Left renal pelvis (tissue), 4 donors: ENCODE measurements at places on chromosomes 3 and 15.

DNA sequence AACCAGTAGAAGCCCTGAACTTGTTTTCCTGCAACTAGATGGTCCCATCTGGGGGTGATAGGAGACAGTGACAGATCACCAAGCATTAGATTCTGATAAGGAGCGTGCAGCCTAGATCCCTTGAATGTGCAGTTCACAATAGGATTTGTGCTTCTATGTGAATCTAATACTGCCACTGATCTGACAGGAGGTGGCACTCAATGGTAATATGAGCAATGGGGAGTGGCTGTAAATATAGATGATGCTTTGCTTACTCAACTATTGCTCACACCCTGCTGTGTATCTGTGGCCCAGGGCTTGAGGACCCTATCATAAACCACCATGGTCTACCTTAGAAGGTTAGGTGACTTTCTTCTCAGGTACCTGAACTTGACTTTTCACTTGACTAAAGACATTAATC, 417.1 kb upstream of the ARHGEF26 start:
- no peak for DNase-seq

DNA sequence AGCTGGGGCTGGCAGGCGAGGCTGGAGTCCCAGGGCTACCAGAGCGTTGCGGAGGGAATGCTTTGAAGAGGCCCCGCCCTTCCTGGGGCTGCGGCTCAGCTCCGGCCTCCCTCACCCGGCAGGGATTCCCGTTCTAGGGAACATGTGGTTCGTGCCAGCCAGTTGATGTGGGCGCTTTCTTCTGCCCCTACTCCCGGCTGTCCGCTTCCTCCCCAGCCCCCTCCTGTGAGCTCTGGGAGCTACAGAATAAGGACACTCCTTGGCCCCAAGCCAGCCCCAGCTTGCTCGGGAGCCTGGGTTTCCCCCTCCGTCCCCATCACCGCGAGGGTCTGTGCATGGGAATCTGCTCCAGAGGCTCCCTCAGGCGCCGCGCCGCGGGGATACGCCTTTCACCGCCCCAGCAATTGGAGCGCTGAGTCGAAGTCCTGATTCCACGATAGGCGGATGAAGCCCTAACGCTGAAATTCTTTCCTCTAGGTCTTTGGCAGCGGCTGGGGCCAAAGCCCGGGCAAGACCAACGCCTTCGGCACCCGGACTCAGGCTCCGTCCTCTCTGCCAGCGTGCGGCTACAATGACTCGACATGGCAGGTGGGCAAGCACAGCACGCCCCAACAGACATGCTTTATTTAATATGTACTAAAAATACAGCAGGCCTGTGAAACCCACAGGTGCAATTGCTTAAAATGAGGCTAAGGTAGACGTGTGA, 69.5 kb downstream of the KLF15 start:
- DNase-seq, result peak; percentile 70

- DNase-seq, result no peak
Observed at GRCh38 chr3:125075738-125076137, 19.9 kb upstream of the HEG1 start.

- no peak for DNase-seq
Observed at GRCh38 chr3:112376992-112377391, 44.0 kb downstream of the CD200 start.

DNA sequence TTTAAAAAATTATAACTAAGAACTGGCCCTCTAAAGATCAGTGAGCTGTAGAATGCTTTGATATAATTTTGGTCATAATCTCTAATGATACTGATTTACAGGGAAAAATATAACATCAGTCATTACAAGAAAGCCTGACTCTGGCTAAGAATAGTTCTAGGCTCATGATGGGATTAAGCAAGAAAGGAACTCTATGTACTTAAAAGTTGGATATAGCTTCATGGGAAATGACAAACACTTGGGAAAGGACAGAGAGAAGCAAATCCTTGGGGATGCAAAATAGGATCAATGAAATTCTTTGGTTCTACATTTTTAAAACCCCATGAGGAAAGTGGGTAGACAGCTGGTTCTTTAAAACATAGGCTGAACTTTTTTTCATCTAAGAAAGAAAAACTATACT, 472.7 kb upstream of the NR2F2 start:
- DNase-seq, result no peak

DNA sequence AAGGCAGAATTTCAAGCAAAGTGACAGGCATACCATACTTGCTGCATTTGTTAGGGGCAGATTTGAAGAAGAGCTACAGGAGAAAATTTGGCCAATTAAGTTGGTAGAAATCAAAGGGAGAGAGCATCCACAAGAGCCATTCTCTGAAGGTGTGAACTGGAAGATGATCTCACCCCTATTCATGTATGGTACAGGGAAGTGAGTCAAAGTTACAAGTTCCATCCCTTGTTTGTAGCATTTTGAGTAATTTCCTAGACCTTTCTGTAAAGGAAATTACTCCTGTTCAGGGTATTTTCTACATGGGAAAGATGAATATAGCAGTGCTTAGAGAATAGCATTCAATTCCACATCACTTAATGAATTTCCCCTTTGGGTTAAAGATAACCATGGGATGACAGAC, 28.4 kb downstream of the TTC14 start:
- no peak for DNase-seq

DNA sequence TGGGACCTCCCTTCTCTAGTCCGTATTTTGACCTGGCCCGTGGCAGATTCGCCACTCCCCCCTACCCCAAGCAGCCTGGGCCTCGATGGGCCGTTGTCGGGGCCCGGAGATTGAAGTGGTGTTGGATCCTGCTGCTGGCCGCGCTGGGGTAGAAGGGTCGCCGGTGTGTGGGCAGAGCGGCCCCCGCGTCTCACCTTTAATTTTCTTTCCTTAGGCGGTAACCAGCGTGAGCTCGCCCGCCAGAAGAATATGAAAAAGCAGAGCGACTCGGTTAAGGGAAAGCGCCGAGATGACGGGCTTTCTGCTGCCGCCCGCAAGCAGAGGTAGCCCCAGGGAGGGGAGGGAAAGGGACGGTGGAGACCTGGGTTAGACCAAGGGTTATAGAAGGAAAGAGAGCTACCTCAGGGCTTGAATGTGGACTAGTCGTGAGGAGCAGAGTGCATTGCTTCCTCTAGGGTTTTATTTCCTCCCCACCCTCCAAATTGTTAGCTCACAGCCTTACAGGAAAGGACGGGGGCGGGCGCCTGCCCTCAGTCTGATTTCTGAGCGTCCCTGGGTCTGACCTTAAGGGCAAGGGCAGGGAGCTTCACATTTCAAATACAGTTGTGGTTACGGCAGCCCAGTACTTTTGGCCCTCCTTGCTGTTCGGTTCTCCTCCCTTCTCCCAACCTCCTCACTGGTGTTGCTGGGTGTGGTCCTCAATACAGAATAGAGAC, 799 bp downstream of the SERF2 start:
- no peak for DNase-seq

- DNase-seq, result no peak
Observed at GRCh38 chr3:114221165-114221880, 16.1 kb downstream of the ZNF80 start.

DNA sequence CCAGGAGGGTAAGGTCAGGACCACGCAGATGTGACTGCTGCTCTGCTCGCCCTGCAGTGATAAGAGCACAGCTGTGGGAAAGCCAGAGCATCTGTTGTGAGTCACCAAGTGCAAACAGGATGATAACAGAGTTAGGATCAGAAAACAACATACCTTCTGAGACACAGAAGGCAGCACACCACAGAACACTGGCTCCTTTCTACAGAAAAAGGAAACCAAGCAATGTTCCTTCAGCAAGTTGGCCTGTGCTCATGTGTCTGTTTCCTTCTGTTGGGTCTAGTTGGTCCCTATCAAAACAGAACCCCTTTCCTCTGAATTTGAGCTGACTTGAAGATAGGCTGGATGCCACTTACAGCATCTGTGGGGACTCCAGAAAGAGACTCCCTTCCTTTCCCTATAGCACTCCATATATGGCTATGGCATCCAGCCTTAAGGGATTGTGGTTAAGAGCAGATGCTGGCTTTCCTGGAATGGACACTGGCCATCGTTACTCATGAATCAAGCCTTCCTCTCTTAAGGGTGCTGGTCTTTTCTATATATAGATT, 440.7 kb upstream of the THBS1 start:
- DNase-seq, result no peak

GRCh38 chr3:58612830-58613229, 35.6 kb upstream of the FAM107A start:
- DNase-seq, result no peak

DNA sequence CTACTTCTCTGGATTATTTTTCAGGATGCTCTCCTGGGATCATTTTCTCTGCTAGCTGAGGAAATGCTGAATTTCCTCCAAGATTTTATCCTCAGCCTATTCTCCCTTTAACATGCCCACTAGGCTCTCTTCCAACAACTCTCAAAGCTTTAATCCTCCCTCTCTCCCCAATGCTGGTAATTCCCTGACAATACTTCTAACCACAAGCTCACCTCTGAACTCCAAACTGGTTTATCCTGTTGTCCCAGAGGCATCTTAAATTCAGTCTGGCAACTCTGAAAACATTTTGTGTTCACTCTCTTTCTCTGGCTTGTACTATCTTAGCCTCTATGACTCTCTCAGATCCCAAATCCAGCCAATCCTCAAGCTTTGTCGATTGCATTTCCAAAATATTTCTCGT, 490.3 kb downstream of the MECOM start:
- DNase-seq, result no peak

DNA sequence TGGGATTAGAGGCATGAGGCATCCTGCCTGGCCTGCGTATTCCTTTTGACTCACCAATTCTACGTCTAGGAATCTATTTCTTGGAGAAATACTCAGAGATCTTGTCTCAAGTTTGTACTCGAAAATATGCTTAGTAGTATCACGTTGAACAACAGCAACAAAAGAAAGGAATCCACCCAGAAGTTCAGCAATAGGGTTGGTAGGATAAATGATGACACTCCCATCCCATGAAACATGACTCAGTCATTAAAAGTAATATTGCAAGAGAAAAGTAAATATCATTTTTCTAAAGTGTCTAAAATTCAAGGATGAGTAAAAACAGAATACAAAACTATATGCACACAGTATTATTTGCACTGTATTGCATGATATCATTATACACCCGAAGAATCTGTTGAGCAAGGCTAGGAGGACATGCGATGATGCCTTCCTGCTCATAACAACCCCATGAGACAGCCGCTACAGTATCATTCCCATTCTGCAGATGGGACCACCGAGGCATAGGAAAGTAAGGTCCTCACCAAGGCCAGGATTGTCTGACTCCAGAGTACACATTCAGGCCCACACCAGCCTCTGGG, 61.5 kb downstream of the SLC6A1 start:
- no peak for DNase-seq

DNA sequence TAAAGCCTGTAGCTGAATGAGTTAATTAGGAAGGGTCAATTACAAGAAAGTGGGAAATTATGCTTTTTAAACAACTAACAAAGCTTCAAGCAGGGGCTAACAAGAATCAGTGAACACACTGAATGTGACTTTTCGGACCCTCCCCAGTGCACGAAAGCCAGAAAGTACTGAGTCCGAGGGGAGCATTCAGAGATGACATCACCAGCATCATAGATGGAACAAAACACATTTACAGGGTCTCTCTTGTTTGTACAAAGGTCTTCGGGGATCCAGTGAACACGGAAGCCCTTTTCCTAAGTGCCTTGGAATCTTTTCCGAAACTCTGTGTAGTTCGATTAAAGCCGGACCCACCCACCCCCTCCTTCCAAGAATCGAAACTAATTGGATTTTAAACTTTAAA, 829 bp downstream of the DCP1A start:
- DNase-seq, result peak; percentile 20

DNA sequence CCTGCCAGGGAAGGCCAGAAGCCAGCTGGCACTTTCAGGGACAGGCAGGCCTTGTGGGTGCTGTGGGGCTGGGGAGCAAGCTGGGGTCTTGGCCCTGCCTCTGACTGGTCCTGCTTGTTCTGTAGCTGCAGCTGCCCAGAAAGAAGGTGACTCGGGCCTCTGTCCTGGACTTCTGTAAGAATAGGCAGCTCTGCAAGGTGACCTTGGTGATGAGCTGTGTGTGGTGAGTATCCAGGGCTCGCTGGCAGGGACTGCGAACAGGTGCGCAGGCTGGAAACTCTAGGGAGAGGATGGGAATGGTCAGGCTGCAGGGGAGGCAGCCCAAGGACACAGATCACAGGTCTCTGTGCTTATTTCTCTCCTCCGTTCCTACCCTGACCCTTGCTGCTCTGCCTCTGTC, 31.2 kb downstream of the SLC22A14 start:
- DNase-seq, result no peak

DNA sequence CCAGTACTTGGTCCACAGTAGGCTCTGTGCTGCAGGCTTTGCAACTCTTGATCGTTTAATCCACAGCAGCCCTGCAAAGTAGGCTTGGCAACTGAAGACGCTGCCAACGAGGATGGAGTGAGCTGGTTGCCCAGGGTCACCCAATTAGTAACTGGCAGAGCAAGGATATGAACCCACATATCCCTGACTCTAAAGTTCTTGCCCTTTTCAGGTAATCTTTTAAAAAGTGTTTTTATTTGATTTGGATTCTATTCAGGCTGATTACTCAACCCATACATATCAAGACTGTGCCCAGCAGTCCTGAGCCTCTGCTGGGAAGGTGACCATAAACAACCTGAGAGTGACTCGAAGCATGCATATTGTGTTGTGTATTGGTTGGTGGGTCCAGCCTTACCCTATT, 50.3 kb downstream of the PSMD6 start:
- no peak for DNase-seq

GRCh38 chr3:44120721-44121582, 120.7 kb upstream of the TOPAZ1 start:
- no peak for DNase-seq

DNA sequence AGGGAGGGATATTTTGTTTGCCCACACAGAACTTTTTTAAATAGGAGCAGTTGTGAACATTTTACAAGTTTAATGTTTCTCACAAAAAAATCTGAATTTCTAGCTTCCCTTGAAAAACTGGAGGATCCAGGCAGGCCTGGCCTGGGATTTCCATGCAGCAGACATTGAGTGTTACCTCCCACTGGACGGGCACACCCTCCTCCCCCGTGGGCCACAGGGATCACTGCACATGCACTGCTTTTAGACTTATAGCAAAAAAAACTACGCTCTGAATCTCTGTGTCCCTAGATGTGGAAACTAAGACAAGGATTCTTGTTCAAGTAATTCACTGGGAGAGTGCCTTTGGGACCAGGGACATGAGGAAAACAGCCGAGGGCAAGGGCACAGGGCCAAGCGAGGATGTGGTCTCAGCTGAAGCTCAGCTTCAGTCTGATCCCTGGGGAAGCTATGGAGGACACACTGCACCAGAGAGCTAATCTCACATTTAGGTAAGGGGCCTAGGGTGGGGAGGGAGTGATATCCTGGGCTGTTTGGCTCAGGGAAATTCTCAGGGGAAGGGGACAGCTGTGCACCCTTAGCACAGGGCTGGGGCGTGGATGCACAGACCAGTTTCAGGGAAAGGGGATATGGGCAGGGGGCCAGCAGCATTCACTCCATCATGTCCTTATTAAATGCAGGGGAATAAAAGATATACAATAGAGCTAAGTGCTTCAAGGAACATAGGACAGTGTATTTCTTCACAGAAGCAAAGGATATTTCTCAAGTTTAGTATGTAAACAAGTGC, 46.0 kb downstream of the FSIP1 start:
- DNase-seq, result no peak
